ENCODE measurements at places on chromosomes 3 and 15.

DNA sequence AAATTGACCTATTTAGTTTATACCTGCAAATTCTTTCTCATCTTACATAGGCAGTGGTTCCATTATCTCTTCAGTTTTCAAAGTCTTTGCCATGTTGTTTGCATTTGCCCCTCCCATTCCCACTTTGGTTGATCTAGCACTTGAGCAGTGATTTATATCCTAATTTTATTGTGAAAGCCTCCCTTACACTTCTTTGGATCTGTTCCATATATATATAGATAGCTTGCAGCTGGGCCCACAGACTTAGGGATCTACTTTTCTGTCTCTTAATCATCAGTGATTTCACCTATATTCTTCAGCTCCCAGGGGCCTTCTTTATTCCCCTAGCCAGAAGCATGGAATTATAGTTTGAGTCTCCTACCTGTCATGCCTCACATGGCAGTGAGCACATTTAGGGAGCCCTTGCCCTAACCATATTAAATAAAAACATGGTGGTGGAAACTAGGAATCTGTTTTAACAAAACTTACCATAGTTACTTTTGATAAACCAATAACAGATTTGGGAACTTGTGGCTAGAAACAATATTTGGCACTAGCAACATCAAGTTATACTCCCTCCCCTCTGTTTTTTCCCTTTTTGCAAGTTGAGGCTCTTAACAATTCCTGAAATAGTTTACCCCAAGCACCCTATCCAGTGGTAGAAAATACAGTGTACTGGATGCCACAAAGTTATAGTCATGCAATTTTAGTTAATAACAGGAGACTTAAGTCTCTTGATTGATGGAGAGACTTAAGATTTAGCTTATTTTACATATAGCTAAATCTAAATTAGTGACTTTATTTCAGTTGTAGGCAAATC lies 41.7 kb downstream of the ARIH1 start:
- no peak for DNase-seq

DNA sequence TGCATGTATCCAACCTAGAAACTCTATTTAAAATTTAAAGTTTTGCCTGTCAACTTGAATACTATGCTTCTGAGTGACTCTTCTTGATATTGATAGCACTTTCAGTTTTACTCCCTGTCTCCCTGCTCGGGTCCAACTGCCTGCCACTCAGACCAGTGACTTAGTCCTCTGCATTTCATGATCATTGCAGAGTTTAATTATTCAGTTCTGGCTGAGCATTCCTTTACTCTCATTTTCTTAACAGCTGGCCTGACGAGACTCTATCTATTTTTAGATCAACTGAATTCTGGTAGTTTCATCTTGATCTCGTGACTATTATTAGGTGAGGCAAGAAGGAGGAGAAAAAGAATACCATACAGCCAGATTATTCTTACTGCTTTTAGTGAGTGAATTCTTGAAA lies 617.4 kb downstream of the SI start:
- DNase-seq: no peak

DNA sequence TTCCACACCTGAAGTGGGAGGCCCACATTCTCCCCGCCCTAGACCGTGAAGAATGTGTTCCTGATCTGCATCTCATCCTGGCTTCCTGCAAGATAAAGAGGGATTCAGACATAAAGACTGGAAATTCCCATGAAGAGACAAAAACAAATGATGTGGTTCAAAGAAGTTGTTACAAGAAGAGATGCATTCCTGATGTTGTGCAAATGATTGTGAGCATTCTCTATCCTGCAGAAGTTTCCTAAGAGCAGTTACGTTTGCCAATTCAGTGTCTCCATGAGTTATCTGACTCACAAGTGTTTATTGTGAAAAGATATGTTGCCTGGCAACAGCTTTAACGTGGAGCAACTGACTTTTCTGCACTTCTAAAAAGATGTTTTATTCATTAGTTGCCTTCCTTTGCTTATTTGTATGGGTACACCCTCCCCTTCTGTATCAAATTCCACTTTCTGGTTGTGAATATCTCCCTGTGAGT lies 107.8 kb downstream of the ZIC4 start:
- DNase-seq: no peak

DNA sequence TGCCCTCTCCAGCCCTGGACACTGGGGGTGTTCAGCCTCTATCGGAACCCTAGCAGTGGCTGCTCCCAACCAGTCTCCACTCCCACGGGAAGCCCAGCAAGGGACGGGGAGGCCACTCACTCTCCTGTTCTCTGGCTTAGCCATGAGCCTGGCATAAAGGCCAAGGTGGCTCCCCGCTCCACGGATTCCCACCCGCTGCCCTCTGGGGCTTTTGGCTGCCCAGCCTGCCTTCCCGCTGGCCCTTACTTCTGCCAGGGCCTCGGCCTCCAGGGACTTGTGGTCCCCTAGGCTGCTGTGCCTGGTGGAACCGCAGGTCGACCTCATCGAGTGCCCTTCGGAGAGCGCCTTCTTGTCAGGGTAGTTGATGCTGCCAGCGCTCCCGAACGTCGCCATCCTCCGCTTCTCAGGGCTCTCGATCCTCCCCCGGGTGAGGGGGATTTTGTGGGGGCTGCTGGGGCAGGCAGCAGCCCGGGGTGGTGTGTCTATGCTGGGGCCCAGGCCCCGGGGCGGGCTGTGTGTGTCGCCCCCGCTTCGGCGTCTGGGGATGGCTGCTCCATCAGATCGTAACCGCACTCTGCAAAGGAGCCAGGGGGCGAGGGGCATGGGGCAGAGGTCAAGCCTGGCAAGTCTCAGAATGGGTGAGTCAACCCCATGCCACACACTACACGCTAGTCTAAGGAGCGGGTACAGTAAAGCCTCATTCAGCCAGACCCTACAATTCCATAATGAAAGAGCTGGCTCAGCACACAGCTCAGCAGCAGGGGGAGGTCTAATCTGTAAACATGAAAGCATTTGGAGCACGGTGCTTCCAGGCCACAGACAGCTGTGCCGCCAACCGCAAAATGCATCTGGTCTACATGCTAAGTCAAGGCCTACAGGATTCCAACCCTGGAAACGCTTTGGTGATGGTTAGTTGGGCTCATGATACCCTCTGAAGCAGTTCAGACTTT lies 27.3 kb upstream of the RAD18 start:
- DNase-seq: no peak

- no peak for DNase-seq
Measured at GRCh38 chr3:45640724-45641361, 46.3 kb downstream of the LIMD1 start.

- no peak for DNase-seq
Measured at GRCh38 chr15:27993996-27994780, 104.9 kb downstream of the OCA2 start.

- DNase-seq: no peak
Measured at GRCh38 chr3:194632809-194633348, 340 bp downstream of the TMEM44 start.

DNA sequence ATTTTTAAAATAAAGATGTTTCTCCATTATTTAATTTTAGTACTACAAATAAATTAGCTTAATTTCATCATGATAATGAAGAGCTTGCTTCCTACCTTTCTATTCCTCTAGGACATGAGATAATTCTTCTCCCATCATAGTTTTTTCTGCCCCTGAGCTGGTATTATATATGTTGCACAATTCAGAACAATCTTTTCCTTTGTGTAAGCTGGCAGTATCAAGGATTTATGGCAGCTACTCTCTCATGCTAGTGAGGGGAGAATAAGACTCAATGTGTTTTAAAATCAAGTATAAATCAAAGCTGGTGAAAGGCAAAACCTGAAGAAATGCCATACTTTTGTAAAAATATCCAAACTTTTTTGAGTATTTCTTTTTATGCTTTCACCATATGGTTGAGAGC lies 1405.3 kb downstream of the SI start:
- DNase-seq: no peak

DNA sequence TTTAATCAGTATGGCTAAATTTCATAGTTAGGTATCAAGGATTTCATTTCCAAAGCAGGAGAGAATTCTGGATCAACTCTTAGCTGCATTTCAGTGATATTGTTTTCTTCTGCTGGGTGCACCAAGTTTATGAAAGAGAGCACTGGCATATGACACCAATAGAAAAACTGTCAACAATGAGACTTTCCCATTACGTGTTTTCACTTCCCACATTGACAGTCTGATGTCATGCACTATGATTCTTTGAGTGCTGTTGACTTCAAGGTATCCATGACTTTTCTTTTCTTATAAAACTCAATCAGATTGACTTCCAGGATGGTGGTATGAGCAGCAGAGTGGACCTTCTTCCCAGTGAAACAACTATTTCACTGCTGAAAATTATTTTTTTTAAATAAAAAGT lies 476.1 kb downstream of the EDEM1 start:
- DNase-seq: no peak

- no peak for DNase-seq
Measured at GRCh38 chr15:60343221-60343970, 54.4 kb downstream of the ANXA2 start.

- DNase-seq: no peak
Measured at GRCh38 chr3:68958932-68959331, 26.6 kb upstream of the TAFA4 start.

- DNase-seq: no peak
Measured at GRCh38 chr3:36792342-36792741, 28.0 kb upstream of the DCLK3 start.

- peak; percentile 33 for DNase-seq
Measured at GRCh38 chr3:13544293-13544831, 4.6 kb upstream of the FBLN2 start.

DNA sequence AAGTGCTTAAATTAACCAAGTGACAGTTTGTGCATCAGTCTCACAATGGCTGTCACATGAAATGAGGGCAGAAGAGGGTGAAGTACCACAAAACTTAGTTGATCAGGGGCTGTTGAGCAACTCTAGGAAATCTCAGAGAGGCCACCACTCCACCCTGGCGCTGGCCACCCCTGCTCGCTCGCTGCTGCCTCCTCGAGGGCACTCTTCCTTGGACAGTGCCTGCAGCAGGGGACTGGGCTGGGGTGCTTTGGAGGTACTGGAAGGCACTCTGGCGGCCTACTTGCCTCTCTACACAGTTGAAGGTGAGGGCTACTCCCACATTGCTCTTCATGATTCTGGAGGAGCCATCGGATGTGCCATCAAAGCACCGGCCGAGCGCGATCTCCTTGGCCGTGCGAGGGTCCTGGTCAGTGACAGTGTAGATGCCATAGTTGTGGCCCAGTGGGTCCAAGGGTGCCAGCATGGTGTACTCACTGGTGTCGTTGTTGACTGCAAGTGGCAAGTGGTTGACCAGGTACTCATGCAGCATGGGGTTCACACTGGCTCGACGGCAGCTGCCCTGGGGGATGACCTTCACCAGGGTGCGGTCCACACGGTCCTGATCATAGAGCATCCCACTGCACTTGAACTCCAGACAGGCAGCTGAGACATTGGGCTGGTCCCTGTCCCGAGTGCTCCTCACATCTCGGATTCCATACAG lies 11.6 kb upstream of the CLPX start:
- no peak for DNase-seq

GRCh38 chr15:59298225-59298853 lies 74.3 kb downstream of the MYO1E start:
- peak; percentile 25 for DNase-seq

- no peak for DNase-seq
Measured at GRCh38 chr3:71288269-71288930, 295.1 kb downstream of the FOXP1 start.

- DNase-seq: no peak
Measured at GRCh38 chr3:115960799-115961198, 337.5 kb downstream of the GAP43 start.

GRCh38 chr3:72312339-72312738 lies 527.4 kb upstream of the PROK2 start:
- no peak for DNase-seq

DNA sequence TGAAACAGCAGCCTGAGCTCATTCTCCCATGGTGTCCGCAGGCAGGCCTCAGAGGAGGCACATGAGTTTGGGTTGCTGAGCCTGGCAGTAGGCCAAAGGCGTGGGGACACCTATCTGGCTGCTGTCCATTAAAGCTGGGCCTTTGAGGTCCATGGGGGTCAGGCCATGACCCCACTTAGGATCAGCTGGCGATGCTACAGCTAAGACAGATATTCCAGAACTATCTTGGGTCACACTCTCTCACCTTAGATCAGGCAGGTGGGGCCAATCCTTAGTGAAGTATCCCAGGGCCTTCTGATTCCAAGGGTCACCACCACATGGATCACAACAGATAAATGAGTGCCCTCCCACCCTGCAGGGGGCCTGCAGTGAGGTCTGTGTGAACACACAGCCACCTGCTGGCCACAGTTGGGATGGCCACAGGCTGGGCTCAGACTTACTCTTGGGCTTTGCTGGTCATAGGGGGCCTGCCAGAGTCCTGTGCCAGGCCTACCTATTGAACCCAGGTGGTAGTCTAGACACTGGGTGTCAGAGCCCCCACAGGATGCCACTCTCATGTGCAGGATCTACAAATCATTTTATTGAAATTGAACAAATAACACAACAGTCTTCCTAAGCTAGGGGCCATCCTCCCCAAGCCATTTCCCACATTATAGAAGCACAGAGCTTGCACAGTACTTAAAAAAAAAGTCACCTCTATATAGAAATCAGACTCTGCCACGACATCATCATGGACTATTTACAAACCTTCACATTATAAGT lies 2.0 kb upstream of the HYAL2 start:
- peak; percentile 70 for DNase-seq

- no peak for DNase-seq
Measured at GRCh38 chr15:59892985-59893384, 111.1 kb upstream of the FOXB1 start.

GRCh38 chr15:89450076-89451006 lies 46.0 kb downstream of the RHCG start:
- no peak for DNase-seq

DNA sequence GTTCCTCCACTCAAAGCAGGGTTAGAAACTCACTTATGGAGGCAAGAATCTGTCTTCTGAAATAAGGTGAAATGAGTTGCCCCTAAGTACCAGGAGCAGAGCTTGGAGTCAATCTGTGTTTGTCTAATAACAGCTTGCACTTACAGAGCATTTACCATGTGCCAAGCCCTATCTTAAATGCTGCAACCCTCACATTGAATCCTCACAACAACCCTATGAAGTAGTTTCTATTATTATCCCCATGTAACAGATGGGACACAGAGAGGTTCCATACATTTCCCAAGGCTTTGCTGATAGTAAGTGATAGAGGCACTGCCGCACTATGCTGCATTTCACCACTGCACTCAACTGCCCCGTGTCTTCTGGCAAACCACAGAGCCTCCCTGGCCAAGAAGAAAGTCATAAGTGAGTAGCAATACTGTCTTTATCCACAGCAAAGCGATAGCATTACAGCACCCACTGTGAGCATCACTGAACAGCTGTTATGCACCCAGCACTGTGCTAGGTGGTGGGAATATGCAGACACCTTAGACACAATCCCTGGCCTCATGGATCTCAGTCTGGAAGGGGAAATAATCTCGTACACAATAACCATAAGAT lies 141.5 kb downstream of the SSR3 start:
- DNase-seq: no peak

- DNase-seq: no peak
Measured at GRCh38 chr3:4741404-4742307, 237.6 kb upstream of the BHLHE40 start.

DNA sequence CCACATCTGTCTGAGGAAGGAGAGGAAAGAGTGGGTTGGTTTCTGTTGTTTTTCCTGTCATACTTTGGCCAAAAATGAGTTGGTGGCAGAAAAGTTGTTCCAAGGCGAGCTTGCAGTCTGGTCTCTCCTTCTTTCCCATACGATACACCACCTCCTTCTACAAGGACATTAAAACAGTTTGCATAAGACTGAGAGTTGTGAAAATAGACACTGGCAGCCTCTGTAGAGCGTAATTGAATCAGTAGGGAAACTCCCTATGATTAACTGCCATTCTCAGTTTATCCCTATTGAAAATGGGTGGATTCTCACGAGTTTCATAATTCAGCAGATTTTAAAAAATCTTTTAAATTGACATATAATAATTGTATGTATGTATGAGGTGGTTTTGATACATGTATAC lies 3.7 kb upstream of the LSG1 start:
- DNase-seq: no peak

Data from stimulated activated CD4-positive, alpha-beta T cell treated with anti-CD3 and anti-CD28 coated beads, Interleukin-4, amount 100 ng/mL, for 1 hour (primary cell).